Foreskin melanocyte (primary cell): ENCODE measurements at places on chromosomes 12 and 14.

GRCh38 chr12:65590318-65590717, 234.0 kb upstream of the HMGA2 start:
- no peak for DNase-seq

- DNase-seq = no peak
Measured at GRCh38 chr12:82955043-82955442, 268.3 kb downstream of the TMTC2 start.

- DNase-seq = no peak
Measured at GRCh38 chr14:46018846-46019420, 632.6 kb downstream of the RPL10L start.

DNA sequence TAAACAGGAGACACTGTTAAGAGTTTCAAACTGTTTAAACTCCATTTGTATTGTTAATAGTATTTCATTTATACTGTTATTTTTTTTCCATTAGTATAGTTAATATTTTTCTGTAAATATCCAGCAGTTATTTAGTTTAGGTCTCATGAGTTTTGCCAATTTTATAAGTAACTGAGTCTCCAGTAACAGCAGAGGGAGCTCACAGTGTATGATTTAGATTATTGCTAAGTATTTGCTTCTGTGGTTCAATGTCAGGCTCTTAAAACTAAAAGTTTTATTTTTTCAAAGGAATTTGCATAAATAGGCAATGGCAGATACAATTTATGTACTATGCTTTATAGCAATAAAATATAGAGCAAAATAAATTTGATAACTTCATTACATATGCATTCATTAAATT, 209.7 kb downstream of the ATXN7L3B start:
- DNase-seq = peak; percentile 6

GRCh38 chr12:65631621-65632111, 192.6 kb upstream of the HMGA2 start:
- peak; percentile 99 for DNase-seq

GRCh38 chr12:57368349-57369095, 62.3 kb downstream of the R3HDM2 start:
- DNase-seq = no peak

- peak; percentile 11 for DNase-seq
Measured at GRCh38 chr12:2395354-2395977, 342.7 kb downstream of the CACNA1C start.

DNA sequence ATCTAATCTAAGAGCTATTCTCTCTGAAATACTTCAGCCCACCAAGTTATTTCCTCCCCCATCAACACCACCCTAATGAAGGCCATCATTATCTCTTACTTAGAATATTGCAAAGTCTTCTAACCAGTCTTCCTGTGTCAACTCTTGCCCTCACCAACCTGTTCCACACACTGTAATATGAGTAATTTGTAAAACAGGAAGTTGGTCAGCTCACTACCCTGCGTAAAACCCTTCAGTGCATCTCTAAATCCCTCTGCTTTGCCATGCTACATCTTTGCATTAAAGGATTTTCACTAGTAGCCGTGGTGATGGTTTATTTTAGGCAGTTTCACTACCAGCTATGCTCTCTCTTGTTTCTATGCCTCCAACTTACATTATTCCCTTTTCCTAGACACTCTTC, 70.0 kb downstream of the KIF21A start:
- DNase-seq = no peak

DNA sequence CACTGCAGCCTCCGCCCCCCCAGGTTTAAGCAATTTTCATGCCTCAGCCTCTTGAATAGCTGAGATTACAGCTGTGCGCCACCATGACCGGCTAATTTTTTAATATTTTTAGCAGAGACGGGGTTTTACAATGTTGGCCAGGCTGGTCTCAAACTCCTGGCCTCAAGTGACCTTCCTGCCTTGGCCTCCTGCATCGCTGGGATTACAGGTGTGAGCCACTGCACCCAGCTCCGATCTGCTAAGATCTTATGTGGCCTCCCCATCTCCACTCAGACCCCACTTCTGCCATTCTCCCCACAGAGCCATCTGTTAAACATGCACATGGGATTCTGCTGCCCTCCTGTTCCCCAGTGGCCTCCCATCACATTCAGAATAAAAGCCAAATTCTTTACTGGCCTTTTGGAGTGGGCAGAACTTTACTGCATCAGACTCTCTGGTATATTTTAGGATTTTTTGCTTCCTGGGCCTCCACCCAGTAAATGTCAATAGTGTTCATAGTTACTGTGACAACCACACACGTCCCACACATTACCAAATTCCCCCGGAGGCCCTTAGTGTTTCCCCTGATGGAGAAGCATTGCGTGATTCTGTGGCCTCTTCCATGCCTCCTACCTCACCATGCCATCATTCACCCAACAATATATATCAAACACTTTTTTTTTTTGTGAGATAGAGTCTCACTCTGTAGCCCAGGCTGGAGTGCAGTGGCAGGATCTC, 96.3 kb downstream of the PTPN11 start:
- peak; percentile 15 for DNase-seq

- no peak for DNase-seq
Measured at GRCh38 chr12:10811883-10812536, 2.0 kb upstream of the TAS2R9 start.

DNA sequence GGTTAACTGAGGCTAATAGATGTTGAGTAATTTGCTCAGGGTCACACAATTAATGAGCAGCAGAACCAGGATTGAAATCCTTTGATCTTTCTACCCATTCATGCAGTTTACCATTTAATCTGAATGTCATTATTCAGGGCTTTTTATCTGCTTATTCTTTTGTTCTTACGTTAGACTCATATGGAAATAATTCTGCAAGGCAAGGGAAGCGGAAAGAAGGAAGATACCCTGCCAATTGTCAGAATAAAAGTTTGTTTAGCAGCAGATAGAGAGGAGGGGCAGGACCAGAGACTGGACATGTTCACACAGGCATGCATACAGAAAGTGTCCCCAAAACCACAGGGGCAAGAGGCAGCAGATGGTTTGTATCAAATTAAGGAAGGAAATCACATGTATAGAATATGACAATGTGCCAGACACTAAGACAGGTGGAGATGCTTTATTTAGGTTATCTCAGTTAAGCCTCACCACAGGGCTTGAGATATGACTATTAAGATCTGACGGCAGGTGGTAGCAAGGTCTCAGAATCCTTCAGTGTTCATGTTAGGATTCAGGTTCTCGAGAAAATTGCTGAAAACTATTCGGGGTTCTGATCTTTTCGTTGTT, 29.8 kb downstream of the BRMS1L start:
- DNase-seq = no peak

- no peak for DNase-seq
Measured at GRCh38 chr12:128662101-128662500, 161.7 kb downstream of the SLC15A4 start.

DNA sequence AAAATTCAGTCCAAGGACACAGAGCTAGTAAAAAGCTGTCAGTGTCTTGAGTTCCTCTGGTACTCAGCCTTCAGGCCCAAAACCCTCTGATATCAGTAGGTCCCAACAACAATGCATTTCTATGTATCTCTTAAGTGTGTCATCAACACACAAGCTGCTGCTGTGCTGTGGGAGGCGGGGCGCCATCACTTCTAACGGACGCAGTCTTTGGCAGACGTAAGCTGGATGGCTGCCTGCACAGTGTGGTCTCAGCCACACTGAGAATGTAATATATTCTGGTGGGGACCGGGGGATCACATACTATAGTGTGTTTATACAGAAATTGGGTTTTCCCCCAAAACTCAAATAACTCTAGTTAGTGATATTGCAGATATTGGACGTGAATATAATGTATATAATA, 123.9 kb downstream of the SUDS3 start:
- DNase-seq = no peak

DNA sequence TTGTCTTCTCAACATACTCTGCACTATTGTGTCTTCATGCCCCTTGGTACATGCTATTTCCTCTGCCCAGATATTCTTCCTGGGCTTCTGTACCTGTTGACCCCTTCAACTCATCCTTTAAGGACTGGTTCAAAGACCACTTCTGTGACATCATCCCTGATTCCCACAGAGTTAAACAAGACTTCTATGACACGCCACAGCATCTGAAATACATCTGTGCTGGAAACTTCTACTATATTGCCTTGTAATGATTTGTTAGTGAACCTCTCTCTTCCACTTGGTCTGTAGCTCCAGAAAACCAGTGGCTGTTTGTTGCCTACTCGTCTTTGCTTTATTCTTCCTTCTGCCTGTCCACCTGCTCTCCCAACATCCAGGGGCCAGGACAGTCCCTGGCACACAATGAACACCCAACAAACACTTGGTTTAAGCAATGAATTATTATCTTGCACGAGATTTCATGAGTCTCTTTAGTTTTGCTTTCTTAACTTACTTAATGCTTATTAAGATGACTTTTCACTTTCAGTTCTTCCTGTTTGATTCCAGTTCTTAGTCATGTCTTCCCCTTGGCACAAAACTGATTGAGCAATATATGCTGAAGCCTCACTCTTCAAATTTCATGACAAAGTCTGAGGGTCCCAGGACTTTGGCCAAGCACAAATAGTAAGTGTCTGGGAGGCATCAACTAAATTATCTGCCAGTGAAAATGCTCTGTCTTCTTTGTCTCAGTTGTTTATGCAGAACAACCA, 485.9 kb downstream of the APAF1 start:
- DNase-seq = no peak

DNA sequence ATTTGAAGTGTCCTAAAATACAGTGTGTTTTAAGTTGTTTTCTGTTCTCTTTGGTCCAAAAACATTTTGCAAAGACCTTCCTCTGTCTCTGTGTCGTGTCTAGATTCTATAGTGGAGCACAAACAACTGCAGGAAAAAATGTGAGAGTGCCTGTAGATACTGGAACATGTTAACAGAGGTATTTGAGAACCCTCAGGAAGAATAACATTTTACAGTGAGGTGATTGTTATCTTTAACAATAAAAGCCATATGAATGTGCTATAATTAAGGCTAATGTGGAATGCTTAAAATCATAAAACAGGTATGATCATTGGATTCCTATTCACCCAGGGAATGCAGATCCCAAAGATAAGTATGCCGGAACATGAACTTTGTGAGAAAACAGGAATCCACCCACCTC, 98.0 kb downstream of the SAMD4A start:
- DNase-seq = no peak

DNA sequence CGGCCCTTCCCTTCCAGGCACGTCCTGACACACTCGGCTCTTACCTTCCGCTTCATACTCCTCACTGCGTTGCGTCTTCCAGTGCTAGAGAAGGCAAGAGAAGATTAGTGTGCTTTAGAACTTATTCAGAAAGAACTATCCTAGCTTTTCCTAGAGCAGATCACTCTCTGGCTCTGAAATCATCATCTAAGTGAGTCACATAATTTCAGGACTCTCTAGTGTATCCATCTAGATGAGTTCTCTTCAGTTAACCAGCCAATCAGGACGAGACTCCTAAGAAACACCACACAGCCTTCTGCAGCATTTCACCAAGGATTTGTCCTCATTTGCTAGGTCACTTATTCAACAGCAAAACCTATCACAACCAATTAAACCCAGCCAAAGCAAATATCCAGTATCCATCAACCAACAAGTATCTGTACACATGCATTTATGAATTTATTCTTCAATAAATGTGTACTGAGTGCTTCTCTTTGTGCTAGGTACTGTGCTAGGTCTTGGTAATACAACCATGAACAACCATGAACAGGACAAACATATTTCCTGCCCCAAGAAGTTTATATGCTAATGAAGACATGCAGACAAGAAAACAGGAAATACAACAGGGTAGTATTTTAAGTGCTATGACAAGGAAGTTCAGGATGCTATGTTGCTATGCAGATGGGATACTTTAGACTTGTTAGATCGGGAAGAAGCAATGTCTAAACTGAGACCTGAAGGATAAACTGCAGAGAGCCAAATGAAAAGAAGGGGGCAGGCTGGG, 52.1 kb downstream of the NIN start:
- DNase-seq = no peak

- no peak for DNase-seq
Measured at GRCh38 chr12:93300611-93301021, 77.1 kb upstream of the NUDT4 start.

- no peak for DNase-seq
Measured at GRCh38 chr12:126404293-126404881, 1339.2 kb downstream of the AACS start.

GRCh38 chr14:74937171-74937570, 14.1 kb upstream of the RPS6KL1 start:
- DNase-seq = no peak

DNA sequence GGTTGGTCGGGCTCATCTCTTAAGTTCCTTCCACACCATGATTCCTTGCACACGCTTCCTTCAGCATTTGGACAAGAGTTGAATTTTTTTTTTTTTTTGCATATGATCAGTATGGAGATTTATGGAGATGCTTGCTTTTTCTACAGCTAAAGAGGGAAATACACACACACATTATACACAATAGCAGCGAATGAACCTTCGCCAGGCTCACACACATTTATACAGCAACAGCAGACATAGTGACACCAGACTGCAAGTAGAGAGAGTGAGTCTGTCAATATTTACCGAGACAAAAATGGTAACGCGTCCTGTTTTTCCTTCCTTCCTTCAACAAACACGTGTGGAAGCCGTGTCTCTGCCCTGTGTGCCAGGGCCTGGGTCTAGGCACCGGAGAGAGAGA, 897.9 kb downstream of the BCL11B start:
- no peak for DNase-seq

GRCh38 chr12:64387197-64387816, 3.3 kb downstream of the C12orf56 start:
- DNase-seq = no peak

GRCh38 chr14:90560991-90561390, 164.2 kb downstream of the CALM1 start:
- DNase-seq = no peak

DNA sequence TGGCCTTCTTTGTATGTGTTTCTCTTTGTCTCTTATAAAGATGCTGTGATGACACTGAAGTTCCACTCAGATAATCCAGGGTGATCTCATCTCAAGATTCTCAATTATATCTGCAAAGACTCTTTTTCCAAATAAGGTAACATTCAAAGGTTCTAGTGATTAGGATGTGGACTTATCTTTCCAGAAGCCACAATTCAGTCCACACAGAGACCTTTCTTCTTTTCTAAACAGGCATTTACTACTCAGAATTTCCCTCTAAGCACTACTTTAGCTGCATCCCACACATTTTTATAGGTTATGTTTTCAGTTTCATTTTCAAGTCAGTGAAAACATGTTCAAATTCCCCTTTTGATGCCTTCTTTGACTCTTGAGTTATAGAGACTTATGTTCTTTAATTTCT, 9.0 kb upstream of the NKX2-1 start:
- no peak for DNase-seq

GRCh38 chr12:53334822-53335221, 1.3 kb downstream of the SP7 start:
- DNase-seq = no peak

GRCh38 chr12:132578118-132578517, 32.3 kb downstream of the LRCOL1 start:
- DNase-seq = no peak

- no peak for DNase-seq
Measured at GRCh38 chr12:124884587-124885438, 21.1 kb upstream of the SCARB1 start.
